ENCODE measurements at places on chromosomes 1 and 21. TPM values are rescaled to one million over a fixed set of nuclear protein-coding genes. Genes with fewer than 3 reads are reported as not detected.

Gene LCA5L
- total RNA-seq = 0.36 TPM

Gene NT5C1A
- 0.25 TPM for total RNA-seq

DNA sequence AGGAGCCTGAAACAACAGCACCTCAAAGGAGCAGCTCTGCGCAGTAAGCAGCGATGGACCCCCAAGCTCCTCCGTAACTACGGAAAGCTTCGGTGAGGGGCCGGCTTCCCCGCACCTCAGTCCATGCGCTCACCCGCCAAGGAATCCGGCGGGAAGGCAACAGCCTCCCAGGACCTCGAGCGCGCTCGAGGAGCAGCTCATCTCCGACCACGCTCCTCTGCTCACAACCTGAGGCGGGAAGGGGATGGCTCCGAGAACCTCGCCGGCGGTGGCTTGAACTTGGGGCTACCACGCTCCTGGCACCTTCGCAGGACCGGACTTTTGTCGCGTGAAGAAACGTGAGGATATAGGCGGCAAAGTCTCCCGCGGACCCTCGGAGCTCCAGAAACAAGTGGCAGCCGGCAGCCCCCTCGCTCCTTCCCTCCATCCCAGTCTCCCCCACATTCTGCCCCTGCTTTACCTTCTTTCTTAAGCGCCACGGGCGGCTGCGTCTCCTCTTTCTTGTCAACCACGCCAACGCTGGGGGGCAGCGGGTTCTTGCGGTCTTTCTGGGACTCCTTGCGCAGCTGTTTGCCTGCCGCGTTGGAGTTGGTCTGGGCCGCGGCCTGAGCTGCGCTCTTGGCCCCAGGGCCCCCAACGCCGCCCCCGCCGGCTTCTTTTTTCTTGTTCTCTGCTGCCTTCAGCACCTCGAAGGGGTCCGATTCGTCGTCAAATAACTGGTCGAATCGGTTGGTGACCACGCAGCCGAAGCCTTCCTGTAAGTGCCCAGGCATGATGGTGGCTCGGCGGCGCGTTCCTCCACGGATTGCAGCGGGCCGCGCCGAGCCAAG lies 459 bp downstream of the SERBP1 start:
- peak; percentile 40 for DNase-seq

GRCh38 chr1:202214089-202214843 lies 20.7 kb downstream of the LGR6 start:
- no peak for DNase-seq

GRCh38 chr1:223140611-223141405 lies 2.2 kb downstream of the TLR5 start:
- DNase-seq = no peak

DNA sequence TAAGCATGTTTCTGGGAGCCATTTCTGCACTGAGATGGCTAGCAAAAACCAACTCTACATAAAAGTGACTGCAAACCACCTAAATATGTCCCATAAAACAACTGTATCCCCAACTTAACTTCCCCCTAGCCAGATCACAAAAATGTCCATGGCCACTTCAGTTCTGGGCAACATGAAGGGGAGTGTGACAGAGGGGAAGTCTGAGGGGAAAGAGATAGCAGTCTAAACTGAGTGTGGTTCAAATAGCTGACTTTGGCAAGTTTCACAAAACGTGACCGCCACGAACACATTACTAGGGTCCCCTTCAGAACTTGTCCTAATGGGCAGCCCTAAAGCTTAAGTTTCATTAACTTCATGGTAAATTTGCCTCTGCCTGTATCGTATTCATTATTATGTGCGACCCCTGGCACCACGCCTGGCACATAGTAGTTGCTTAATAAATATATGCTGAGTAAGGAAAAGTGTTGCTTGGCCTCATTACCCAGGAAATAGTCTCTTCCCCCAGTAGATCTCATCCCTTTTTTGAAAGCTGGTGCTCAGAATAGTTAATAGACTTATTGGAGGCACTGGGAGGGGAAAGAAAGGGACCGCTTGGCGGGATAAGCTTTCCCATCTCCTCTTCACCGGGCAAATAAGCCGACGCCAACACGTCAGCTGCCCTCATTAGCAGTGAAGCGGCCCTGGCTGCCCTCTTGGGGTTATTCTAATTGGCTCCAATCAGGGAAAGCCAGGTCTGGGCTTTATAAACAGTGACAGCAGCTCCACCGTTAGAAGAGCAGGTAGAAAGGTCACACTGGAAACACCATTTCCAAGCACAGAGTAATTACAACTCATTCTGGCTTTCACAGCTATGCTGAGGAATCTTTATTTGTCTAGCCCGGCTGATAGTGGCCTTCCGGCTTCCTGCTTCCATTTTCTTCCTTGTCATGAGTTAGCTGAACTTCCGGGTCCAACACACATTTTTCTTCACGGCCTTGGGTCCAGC lies 122.1 kb downstream of the LRIG2 start:
- no peak for DNase-seq

Gene MAP3K21
- 3.2 TPM for total RNA-seq

Gene C1orf226
- 0.07 TPM for total RNA-seq

DNA sequence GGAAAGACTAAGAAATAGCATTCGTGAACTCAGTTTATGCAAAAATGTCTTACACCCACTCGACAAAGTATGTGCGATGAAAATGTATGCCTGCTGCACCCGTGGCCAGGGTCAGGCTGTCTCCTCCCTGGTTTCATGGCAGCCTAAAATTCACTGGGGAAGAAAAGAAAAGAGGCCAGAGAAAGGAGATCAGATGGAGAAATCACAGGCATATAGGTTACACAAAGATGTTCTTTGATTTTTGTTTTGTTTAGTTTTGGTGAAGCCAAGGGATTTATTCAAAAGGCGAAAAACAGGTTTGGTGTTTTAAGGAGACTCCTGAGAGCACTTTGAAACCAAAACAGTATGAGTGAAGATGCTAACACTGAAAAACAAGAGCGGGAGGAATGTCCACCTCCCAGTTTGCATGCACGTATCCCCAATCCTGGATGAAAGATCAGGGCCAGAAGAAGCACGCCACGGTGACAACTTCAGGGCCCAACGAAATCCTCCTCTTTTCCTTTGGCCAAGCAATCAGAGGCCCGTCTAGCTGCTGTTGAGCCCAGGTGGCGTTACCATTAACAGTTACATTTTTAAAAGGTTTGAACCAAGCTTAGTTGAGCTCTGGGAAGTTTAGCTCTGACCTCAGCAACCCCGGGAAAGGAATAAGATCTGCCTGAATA lies 992 bp upstream of the SSX2IP start:
- peak; percentile 14 for DNase-seq

Measured in activated CD8-positive, alpha-beta T cell treated with anti-CD3 and anti-CD28 coated beads for 36 hours (primary cell).